ENCODE measurements at places on chromosomes 7 and 10.
A peak's percentile ranks its signal among the peaks of the same experiment; 100 is the strongest.

DNA sequence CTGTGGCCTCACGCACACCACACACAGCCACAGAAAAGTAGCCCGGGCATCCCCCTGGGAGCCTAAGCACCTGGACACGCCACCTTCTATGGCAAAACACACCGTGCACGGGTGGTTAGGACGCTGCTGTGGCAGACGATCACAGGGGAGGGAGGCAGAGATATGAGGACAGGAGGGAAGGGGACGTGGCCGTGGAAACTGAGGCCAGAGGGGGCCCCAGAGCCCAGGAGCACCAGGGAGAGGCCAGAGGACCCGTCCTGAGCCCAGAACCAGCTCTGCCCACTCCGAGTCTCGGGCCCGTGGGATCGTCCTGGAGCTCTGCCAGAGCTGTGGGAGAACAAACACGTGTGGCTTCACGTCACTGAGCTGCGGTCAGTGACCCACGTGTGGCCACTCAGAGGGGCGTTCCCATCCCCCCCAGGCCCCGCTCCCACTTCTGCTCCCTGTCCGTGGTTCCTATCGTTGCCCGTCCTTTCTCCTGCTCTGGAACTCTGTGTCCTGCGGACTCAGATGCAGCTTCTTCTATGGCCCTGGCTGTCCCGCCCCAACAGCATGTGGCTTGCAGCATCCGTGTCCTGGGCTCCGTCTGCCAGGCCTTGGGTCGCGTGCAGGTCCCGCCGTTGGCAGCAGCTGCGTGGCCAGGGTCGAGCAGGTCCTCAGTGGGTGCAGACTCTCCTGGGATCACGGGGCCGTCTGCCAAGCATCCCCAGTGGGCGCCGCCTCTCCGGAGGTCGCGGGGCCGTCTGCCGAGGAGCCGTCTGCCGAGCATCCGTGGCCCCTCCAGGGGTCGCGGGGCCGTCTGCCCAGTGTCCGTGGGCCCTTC lies 31.0 kb downstream of the GET4 start:
- H3K4me1 ChIP-seq, result no peaks in the 10 kb centered on the region
- no peak overlapping the region for H3K4me3 ChIP-seq
- H3K36me3 ChIP-seq, result no peaks in the 10 kb centered on the region
- H3K27ac ChIP-seq, result no peak overlapping the region
- no peak for DNase-seq

DNA sequence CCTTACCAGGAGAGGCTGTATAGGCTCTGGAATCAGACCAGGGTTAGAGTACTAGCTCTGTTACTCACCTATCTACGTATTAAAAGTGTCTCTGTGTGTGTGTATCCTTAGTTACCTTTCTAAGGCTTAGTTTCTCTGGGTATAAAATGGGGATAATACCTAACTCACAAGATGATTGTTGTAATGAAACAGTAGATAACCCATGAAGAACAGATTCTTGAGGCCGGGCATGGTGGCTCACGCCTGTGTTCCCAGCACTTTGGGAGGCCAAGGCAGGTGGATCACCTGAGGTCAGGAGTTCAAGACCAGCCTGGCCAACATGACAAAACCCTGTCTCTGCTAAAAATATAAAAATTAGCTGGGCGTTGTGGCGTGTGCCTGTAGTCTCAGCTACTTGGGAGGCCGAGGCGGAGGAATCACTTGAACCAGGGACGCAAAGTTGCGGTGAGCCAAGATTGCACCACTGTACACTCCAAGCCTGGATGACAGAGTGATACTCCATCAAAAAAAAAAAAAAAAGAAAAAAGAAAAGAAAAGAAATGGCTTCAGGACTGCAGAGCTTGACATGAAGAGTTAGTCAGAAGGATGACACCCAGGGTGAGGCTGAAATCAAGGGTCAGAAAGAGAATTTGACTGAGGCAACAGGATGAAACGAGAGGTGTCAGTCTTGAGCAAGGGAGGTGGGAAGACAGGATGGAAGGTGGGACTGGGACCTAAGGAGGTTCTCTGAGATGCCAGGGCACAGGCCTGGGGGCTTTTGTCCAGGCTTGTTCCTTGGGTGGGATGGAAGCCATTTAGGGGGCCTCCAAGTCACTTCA lies 33.4 kb downstream of the PRKAR2B start:
- H3K4me1 ChIP-seq, result peaks cover 7% of the 10 kb centered on the region
- H3K36me3 ChIP-seq, result no peaks in the 10 kb centered on the region
- no peak overlapping the region for H3K4me3 ChIP-seq
- H3K27me3 ChIP-seq, result no peaks in the 10 kb centered on the region
- H3K27ac ChIP-seq, result no peak overlapping the region
- no peak for DNase-seq

DNA sequence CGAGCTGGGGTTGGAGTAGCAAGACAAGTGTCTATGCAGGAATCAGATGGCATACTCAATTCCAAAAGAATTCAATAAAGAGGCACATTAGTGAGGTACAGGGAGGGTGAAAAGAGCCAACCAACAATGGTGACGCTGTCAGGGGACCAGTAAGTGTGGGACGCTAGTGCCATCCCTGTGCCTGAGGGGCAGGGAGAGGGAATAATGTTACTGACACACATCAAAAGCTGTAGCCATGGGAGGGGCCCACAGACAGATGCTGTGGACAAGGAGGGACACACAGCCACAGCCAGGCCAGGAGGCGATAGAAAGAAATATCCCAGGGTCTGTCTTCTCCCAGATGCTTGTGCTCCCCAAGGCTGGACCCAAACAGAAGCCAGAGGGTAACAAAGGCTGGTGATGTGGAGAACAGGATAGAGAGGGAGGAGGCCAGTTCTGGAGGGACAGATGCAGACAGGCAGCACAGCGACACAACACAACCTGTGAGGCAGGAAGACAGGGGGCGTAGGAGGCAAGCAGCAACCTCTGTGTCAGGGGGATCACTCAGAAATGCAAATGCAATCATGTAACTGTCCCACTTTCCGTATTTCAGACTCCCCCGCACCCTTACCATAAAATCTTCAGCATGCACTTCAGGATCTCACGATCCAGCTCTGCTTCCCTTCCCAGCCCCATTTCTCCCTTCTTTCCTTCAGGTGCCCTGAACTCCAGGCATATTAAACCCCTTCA lies 240.5 kb upstream of the FZD8 start:
- no peaks in the 10 kb centered on the region for H3K36me3 ChIP-seq
- H3K27me3 ChIP-seq, result no peaks in the 10 kb centered on the region
- peaks cover 36% of the 10 kb centered on the region for H3K4me1 ChIP-seq
- H3K27ac ChIP-seq, result no peak overlapping the region
- DNase-seq, result peak; percentile 59

- H3K27ac ChIP-seq, result no peak overlapping the region
- H3K4me1 ChIP-seq, result peaks cover 13% of the 10 kb centered on the region
- peak; percentile 47 for DNase-seq
Measured at GRCh38 chr7:112908086-112908485, 117.9 kb upstream of the TMEM168 start.

- H3K4me1 ChIP-seq, result no peaks in the 10 kb centered on the region
- H3K36me3 ChIP-seq, result no peaks in the 10 kb centered on the region
- H3K27ac ChIP-seq, result peak overlapping the region; percentile 35
- H3K27me3 ChIP-seq, result no peaks in the 10 kb centered on the region
- no peak for DNase-seq
Measured at GRCh38 chr7:44565795-44566559, 7.7 kb downstream of the DDX56 start.

DNA sequence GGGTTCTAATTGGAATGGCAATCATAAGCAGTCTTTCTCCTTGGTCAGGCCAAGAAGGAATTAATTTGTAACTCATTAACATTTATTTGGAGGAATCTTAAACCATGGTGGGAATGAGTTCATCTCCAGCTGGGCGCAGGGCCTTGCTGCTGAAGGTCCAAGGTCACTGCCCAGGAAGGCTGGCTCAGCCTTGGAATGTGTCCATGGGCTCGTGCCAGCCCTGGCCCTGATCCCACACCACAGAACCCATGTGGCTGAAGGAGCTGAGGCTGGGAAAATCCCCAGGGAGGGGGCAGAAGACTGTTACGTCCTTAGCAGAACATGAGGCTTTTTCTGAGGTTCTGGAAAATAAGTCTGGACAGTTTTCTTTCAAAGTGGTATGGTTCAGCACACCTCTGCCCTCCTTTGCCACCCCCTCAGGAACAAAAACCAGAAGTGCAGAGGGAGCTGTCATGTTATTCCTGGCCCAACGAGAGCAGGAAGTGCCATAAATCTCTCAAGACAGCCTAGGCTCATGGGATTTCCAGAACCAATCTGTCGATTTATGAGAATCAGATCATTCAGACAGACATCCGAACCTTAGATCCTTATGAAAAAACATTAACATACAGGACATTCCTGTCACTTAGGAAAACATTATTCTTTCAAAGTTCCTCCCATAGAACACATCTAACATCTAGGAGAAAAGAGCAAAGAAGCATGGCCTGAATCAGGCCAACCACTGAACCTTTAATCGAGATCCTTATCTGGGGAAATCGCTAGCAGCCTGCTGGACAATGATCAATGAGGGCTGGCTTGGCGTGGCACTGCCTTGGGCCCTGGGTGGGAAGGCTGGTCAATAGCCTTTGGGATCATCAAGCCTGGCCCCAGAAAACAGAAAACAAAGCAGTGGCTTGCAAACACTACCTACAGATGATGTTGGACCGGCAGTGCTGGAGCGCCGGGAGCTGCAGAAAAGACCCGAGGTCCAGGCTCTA lies 134.3 kb downstream of the TAX1BP1 start:
- H3K4me1 ChIP-seq, result peaks cover 4% of the 10 kb centered on the region
- no peak overlapping the region for H3K4me3 ChIP-seq
- H3K36me3 ChIP-seq, result no peaks in the 10 kb centered on the region
- DNase-seq, result no peak
- H3K27me3 ChIP-seq, result no peaks in the 10 kb centered on the region

DNA sequence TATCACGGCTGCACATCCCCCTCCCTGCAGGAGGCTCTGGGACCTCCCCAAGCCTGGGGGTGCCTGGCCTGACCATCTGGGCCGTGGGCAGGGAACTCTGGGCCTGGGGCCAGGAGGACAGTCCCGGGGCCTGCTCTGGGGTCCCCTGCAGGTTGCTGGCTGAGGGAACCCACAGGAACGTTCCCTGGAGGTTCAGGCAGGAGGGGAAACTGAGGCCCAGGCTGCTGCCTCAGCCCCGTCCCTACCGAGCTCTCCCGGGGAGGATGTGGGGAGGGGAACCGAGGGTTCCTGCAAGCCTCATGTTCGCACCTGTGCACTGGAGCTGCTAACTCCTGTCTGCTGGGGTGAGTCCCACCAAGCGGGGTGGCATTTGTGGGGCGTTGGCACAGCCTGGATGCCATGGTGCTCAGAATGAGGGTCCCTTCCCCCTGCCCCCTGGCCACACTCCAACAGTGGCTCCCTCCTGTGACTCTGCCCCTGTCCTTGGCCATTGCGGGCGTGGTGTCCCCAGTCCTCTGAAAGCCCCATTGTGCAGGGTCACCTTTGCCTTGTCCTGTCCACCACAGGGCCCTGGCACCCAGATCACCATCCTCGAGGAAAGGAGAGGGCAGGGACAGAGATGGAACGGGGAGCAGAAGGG lies 9.4 kb downstream of the ELFN1 start:
- no peak for DNase-seq
- H3K27ac ChIP-seq, result no peak overlapping the region
- no peaks in the 10 kb centered on the region for H3K4me1 ChIP-seq
- no peaks in the 10 kb centered on the region for H3K36me3 ChIP-seq
- no peak overlapping the region for H3K4me3 ChIP-seq

All from neural progenitor cell (in vitro differentiated cells).